MCF 10A (cell line): ENCODE measurements at places on chromosomes 11 and 22. TPM values are rescaled to one million over a fixed set of nuclear protein-coding genes. Genes with fewer than 3 reads are reported as not detected.
A peak's percentile ranks its signal among the peaks of the same experiment; 100 is the strongest.

- no peaks in the 10 kb centered on the region for H3K27me3 ChIP-seq
- H3K4me3 ChIP-seq: no peak overlapping the region
- peak; percentile 75 for DNase-seq
- no peaks in the 10 kb centered on the region for H3K4me1 ChIP-seq
Observed at GRCh38 chr22:45968751-45969413, 8.1 kb downstream of the WNT7B start.

DNA sequence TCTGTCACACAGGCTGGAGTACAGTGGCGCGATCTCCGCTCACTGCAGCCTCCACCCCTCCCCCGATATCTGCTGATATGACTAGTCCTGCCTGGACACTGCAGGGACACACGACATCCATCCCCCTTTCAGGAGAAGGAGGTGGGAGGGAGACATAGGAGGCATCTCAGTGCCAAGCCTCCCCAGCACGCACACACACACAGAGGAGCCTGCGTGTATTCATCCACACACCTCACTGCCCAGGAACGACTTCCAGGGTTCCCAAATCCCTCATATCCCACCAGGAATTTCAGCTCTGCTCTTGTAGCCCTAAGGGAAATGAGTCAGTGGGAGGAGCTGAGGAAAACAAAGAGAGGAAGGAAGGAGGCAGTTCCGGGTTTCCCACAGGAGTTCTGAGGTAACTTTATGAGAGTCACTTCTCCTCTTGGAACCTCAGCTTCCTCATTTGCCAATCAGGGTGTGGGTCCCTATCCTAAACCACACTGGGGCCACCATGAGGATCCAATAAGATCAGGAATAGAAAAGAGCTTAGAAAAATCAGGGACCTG lies 37.2 kb upstream of the ACER3 start:
- peaks cover 27% of the 10 kb centered on the region for H3K4me1 ChIP-seq
- H3K36me3 ChIP-seq: no peaks in the 10 kb centered on the region
- H3K4me3 ChIP-seq: peak overlapping the region; percentile 51
- peak overlapping the region; percentile 67 for H3K27ac ChIP-seq
- no peaks in the 10 kb centered on the region for H3K27me3 ChIP-seq
- DNase-seq: peak; percentile 97

DNA sequence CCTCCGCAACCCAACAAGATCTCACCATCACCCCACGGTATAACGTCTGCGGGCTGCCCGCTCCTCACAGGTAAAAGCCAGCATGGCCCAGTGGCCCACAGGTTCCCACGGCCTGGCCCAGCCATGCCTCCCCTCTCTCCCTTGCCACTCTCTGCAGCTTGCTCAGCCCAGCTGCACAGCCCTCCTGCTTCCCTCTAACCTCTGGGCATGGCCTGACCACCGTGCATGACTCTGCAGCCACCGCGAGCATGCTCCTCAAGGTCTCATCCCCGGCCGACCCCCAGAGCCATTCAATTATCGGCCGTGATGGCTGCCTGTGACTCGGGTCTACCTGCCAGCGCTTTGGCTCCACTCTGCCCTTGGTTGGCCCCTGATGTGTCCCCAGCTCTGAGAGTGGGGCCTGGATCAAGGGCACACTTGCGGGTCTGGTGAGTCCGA lies 185.5 kb downstream of the CTTN start:
- no peak overlapping the region for H3K4me3 ChIP-seq
- H3K27ac ChIP-seq: no peak overlapping the region
- no peak for DNase-seq
- no peaks in the 10 kb centered on the region for H3K4me1 ChIP-seq
- H3K27me3 ChIP-seq: no peaks in the 10 kb centered on the region
- H3K36me3 ChIP-seq: no peaks in the 10 kb centered on the region

- DNase-seq: no peak
- H3K27ac ChIP-seq: no peak overlapping the region
- peaks cover 37% of the 10 kb centered on the region for H3K27me3 ChIP-seq
- no peaks in the 10 kb centered on the region for H3K36me3 ChIP-seq
- no peaks in the 10 kb centered on the region for H3K4me1 ChIP-seq
Observed at GRCh38 chr11:44829838-44830237, 103.1 kb downstream of the TSPAN18 start.

DNA sequence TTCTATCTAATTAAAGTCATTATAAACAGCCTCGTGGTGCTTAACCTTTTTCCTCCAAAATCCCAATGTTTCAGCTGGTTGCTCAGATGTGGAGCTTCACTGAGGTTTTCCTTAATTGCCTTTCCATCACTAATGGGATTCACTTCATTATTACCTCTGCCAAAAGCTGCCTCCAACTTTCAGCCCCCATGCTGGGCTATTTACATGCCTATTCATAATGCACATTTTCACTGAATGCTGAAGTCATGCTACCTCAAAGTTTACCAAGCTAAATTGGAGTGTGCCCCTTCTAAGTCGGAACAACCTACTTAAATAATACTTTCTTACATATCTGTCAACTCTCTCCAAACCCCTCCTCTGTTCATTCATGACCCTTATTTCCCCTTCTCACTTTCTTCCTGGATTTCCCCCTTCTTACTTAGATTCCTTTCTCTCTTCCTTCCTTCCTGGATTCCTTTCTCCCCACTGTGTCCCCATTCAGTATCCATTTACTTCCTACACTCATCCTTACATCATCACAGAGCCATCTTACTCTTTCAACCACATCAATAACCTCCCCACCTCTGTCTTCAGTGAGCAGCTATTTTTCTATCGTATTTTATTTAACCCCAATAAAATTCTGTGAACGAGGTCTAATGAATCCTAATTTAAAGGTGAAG lies 887.3 kb upstream of the TENM4 start:
- no peaks in the 10 kb centered on the region for H3K4me1 ChIP-seq
- H3K36me3 ChIP-seq: no peaks in the 10 kb centered on the region
- no peak overlapping the region for H3K27ac ChIP-seq
- H3K27me3 ChIP-seq: no peaks in the 10 kb centered on the region
- no peak for DNase-seq

DNA sequence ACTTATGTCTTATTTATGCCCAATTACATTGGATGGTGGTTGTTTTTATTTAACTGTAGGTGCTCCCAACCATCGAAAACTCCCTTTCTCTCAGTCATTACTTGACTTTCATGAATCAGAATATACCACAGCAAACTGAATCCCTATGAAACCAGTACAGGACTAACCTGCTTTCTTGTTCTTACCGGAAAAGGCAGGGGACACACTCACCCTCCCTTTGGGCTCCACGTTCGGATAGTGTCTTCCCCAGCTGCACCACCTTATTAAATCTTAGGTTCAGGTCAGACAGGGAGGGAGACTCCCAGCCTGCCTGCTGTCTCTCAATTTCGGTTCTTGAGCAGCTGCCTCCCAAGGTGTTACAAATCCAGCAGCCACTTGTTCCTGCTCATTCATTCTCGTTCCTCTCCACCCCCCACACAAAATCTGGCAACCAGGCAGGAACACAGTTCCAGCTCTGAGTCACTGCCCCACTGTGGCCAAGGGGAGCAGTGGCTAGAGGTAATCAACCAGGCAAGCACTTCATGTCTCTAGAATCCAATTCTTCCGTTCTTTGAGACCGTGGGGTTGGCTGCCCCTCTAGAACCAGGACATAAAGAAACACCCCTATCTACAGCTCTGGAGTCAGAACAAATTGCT lies 133.0 kb downstream of the PLEKHA7 start:
- H3K4me3 ChIP-seq: peak overlapping the region; percentile 35
- H3K4me1 ChIP-seq: peaks cover 19% of the 10 kb centered on the region
- H3K36me3 ChIP-seq: no peaks in the 10 kb centered on the region
- peak; percentile 84 for DNase-seq
- H3K27me3 ChIP-seq: no peaks in the 10 kb centered on the region

DNA sequence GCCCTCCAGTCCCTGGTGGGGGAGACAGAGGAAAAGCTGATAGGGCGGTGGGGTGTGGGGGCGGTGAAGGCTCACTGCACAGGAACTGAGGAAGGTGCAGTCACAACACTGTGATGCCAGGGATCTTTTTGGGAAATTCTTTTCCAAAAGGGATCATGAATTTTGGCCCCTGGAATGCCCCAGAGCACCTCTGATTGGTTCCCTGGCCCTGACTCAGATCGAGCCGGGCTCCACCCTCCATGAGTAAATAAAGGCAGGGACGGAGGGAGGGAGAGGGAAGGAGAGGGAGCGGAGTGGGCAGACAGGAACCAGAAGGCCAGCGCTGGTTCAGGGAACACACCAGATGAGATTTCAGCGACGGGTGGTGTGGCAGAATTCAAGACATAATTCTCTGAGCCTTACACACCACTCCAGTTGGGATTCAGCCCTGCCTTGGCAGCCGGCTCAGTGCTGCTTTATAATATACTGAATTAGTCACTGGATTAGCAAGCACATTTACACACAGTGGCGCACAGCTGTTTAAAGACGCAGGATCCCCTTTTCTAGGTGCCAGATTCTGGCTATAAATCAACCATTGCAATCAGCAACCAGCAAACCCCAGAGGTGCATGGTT lies 80.3 kb downstream of the ETS1 start:
- H3K36me3 ChIP-seq: no peaks in the 10 kb centered on the region
- DNase-seq: peak; percentile 88
- H3K4me1 ChIP-seq: peaks cover 69% of the 10 kb centered on the region
- peak overlapping the region; percentile 89 for H3K27ac ChIP-seq
- no peaks in the 10 kb centered on the region for H3K27me3 ChIP-seq

- no peak overlapping the region for H3K27ac ChIP-seq
- DNase-seq: no peak
- H3K36me3 ChIP-seq: no peaks in the 10 kb centered on the region
- peaks cover 31% of the 10 kb centered on the region for H3K4me1 ChIP-seq
Observed at GRCh38 chr11:95152876-95153856, 63.5 kb downstream of the ENDOD1 start.

Gene CKAP5
- total RNA-seq: 170 and 193 TPM in 2 replicates

Gene TMEM191C
- total RNA-seq: 0.75 and 1.4 TPM in 2 replicates

Gene PSMC3
- total RNA-seq: 162 and 194 TPM in 2 replicates

Gene SHISAL1
- 1.6 and 3.7 TPM in 2 replicates for total RNA-seq

Gene SPECC1L
- total RNA-seq: 48.7 and 60.4 TPM in 2 replicates

Gene TCN2
- 1.2 and 1.4 TPM in 2 replicates for total RNA-seq

Gene OSM
- not detected in 2 replicates for total RNA-seq
